Mesendoderm (in vitro differentiated cells): ENCODE measurements at places on chromosomes 12 and 14.

- DNase-seq: no peak
These were observed 91.3 kb downstream of the RPAP3 start for GRCh38 chr12:47614521-47614920.

GRCh38 chr14:74660167-74660566 lies 48.1 kb upstream of the LTBP2 start:
- DNase-seq: no peak

DNA sequence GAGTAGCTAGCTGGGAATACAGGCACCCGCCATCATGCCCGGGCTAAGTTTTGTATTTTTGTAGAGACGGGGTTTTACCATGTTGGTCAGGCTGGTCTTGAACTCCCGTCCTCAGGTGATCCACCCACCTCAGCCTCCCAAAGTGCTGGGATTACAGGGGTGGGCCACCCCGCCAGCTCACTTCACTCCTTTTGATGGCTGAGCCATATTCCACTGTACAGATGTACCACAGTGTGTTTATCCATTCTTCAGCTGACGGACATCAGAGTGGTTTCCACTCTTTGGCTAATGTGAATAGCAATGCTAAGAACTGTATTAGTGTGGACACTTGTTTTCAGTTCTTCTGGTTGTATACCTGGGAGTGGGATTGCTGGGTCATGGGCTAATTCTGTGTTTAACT lies 29.5 kb downstream of the SNRNP35 start:
- DNase-seq: no peak

GRCh38 chr12:77833329-77833728 lies 2.6 kb downstream of the NAV3 start:
- DNase-seq: peak; percentile 2

- peak; percentile 31 for DNase-seq
These were observed 116.4 kb downstream of the LRIG3 start for GRCh38 chr12:58803908-58804307.

GRCh38 chr14:74510959-74511409 lies 17.4 kb downstream of the ISCA2 start:
- no peak for DNase-seq

DNA sequence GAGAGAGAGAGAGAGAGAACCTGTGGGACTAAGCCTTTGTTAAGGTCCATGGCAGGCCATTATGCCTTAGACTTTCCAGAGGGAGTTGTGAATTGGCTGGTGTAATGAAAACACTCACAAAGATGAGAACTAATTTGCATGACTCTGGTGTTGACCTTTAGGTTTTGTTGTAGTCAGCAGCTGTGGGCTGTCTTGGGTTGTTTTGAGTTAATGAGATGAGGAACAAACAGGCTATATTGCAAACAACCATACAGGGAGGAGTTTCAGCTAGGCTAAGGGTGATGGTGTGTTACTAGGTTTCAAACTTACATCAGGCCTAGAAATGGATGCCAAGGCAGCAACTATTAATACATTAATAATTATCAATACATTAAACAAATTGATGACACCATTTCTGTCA lies 26.3 kb downstream of the ATXN7L3B start:
- no peak for DNase-seq

GRCh38 chr12:53105256-53105655 lies 2.0 kb downstream of the SOAT2 start:
- DNase-seq: no peak

- DNase-seq: no peak
These were observed 397.3 kb downstream of the ZFP36L1 start for GRCh38 chr14:68395604-68396003.

- DNase-seq: peak; percentile 81
These were observed 10.9 kb upstream of the PIK3C2G start for GRCh38 chr12:18250313-18250916.

DNA sequence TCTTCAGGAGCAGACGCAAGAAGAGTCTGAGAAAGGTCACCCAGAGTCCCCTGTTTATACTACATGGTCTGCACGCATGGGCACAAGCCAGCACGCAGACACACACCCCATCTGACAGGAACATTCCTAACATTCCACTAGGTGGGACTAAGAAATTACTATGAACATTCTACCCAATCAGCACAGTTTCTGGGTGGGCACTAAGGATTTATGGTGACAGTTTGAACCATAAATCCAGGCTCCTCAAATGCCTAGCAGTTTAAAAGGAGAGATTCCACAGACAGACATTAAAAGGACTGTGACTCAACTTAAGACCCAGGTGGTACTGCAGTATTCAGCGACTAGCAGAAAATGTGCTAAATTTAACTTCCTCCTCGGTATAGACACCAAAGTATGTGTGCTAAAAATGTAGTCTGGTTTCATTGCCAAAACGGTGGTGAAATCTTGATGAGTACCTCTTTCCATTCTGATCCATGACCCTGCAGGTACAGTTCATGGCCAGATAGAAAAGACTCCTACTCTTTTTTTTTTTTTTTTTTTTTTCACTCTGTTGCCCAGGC lies 16.2 kb downstream of the ABHD4 start:
- DNase-seq: peak; percentile 88

GRCh38 chr12:24948757-24949722 lies at the start of gene BCAT1:
TSS of gene BCAT1 (minus strand) at chr12:24949101. CDS start at chr12:24948932, 169 bp downstream.
- DNase-seq: peak; percentile 95

GRCh38 chr14:87102811-87103378 lies 890.1 kb downstream of the GALC start:
- DNase-seq: peak; percentile 77

DNA sequence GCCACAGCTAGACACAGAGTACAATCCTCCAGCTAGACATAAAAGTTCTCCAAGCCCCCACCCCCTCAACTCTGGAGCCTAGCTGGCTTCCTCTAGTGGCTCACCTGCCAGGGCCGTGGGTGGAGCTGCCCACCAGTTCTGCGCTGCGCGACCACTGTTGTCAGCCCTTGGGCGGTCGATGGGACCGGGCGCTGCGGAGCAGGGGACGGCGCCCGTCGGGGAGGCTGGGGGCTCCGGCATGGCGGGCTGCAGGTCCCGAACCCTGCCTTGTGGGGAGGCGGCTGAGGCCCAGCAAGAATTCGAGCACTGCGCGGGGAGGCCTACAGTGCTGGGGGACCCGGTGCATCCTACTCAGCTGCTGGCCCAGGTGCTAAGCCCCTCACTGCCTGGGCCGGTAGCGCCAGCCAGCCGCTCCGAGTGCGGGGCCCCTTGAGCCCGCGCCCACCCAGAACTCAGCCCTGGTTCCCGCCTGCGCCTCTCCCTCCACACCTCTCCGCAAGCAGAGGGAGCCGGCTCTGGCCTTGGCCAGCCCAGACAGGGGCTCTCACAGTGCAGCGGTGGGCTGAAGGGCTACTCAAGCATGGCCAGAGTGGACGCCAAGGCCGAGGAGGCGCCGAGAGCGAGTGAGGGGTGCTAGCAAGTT lies 51.0 kb downstream of the RTN1 start:
- no peak for DNase-seq

- peak; percentile 75 for DNase-seq
These were observed 1.2 kb downstream of the SPTSSA start for GRCh38 chr14:34460841-34461240.

GRCh38 chr14:58598804-58599525 lies 38.8 kb upstream of the DACT1 start:
- DNase-seq: no peak

DNA sequence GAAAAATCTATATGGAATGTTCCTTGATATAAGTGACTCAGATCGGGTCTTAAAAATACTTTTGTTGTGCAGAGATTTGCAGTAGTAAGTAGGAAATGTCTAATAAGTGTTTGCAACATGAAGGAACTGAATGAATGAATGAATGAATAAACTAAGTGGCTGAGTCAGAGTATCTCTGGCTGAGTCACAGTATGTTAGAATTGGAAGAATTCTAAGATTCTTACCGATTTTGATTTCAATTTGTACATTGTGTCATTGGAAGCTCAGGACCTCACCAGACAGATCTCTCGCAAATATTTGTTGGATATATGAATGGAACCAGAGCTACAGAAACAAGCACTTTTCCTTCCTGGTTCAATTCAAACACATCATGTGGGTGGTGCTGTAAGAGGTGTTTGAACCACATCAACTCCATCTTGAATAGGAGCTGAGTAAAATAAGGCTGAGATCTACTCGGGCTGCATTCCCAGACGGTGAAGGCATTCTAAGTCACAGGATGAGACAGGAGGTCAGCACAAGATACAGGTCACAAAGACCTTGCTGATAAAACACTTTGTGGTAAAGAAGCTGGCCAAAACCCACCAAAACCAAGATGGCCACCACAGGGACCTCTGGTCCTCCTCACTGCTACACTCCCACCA lies 123.9 kb upstream of the FOXN3 start:
- DNase-seq: peak; percentile 80

- peak; percentile 51 for DNase-seq
These were observed 122.9 kb upstream of the TMEM132D start for GRCh38 chr12:130026608-130027176.

DNA sequence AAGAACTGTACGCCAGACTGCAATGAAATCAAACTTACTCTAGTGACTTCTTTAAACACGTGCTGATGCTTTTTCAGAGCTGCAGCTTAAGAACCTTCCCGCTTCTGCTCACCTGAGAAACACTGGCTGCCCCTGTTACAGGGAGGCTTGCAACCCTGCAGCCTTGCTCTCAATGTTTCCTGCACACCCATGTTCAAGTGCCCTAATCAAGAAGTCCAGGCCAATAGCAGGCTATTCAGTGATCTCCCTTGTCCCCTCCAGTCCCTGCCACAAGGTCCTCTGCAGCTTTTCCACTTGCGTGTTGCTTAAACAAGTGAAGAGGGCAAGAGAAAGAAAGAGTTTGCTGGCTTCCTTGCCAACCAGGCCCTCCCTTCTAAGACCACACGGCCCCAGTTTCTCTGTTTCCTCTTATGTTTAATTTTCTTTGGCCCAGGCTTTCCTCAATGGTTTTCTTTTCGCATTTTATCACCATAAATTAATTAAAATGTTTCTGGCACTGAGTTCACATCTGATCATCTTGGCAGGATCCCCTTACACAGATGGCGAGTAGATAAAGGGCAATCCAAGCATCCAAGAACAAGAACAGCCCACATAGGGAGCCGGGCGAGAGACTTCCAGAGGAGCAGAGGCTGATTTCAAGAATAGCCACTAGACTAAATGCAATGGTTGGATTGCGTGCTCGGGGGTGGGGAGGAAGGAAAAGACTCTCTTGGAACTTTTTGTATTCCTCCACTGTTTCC lies 82.3 kb upstream of the CDKN3 start:
- peak; percentile 65 for DNase-seq

- DNase-seq: peak; percentile 99
These were observed 12.5 kb upstream of the CIPC start for GRCh38 chr14:77085538-77085937.

DNA sequence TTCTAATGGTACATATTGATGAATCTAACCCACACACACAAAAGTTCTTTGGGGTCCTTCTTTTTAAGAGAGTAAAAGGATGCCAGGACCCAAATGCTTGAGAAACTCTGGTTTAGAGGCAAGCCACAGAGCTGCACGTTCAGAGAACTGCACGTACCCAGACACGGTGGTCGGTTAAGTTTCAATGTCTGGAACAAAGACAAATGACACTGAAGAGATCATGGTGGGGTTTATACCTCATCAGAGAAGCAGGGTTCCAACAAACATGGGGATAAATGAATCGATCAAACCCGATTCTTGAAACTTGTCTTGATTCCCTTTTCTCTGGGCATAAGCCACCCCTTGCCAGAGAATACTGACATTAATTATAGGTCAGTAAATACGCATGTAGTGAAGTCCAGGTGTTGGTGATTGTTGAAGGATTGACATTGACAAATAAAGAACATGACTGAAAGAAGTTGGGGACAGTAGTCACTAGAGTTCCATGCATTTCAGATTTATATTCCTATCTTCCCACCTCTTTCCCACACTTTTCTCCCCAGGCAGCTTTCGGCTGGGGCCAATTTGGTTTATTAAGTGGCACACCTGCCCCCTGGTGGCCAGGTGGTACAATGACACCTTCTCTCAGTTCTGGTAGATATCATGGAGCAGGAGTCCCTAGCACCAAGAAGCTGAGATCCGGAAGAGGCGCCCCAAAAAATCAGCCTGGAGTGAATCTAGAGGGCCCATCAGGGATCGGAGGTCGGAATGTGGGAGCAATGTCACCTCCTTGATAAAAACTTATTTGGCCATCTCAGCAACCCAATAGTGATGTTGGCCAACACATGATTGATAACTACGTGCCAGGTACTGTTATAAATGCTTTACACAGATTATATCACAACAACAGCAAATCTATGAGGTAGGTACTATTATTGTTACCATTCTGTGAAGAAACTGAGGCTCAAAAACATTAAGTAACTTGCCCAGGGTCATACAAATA lies 17.8 kb upstream of the HDAC7 start:
- peak; percentile 81 for DNase-seq

DNA sequence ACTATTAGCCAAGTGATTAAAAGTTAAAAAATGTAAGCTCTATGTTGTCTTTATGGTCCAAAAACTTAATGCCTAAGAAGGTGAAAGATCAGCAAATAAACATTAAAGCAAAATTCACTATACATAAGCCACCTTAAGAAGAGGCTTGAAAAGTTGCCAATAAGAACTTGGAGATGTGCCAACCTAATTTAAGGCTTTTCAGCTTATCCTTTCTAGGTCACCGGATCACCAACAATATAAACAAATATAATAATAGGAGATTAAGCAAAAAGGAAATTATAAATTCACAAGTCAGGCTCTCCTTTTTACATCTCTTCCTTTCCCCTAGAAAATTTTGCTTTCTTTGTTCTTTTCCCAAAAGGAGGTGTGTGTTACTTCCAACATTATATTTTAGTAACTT lies 30.9 kb downstream of the SLC2A3 start:
- DNase-seq: no peak

DNA sequence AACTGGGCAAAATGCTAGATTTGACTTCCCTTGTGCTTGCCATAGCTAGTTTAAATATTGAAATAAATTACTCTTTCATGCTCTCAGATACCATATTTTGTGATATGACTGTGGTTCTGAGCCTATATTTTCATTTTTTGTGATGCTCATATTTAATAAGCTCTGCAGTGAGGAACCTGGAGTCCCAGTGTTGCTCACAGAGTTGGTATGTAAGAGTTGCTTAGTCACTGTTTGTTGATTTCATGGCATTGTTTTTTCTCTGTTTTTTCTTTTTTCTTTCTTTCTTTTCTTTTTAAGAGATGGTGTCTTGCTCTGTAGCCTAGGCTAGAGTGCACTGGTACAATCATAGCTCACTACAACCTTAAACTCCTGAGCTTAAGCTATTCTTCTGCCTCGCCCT lies 750.5 kb upstream of the TMEM132C start:
- no peak for DNase-seq

- DNase-seq: no peak
These were observed 179.1 kb upstream of the HIF1A start for GRCh38 chr14:61516118-61516743.

DNA sequence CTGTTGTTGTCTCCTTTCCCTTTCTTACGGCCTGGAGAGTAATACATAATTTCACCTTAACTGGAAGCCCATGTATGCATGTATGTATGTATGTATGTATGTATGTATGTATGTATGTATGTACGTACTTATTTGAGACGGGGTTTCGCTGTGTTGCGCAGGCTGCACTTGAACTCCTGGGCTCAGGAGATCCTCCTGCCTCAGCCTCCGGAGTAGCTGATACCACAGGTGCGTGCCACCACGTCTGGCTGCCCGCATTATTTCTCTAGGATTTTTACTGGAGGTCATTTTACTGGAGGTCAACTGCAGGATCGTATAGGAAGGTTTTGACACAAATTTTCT lies 644 bp upstream of the OS9 start:
- no peak for DNase-seq

GRCh38 chr14:91412939-91413338 lies 4.7 kb downstream of the CCDC88C start:
- no peak for DNase-seq
